Activated T-cell treated with anti-CD3 and anti-CD28 coated beads for 48 hours (primary cell): ENCODE measurements at places on chromosomes 5 and 9.

DNA sequence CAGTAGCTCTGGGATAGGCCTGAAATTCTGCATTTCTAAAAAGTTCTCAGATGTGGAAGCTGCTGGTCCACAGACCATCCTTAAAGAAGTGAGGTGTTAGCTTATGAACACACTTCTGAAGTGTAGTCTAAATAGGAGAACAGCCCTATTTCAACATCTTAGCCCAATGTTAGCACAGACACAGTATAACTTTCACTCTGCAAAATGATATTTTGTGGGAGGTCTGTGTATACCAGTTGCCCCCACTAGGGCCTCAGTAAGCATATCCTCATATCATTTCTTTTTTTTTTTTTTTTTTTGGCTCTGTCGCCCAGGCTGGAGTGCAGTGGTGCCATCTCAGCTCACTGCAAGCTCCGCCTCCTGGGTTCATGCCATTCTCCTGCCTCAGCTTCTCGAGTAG lies 7.5 kb upstream of the HABP4 start:
- DNase-seq, result no peak

DNA sequence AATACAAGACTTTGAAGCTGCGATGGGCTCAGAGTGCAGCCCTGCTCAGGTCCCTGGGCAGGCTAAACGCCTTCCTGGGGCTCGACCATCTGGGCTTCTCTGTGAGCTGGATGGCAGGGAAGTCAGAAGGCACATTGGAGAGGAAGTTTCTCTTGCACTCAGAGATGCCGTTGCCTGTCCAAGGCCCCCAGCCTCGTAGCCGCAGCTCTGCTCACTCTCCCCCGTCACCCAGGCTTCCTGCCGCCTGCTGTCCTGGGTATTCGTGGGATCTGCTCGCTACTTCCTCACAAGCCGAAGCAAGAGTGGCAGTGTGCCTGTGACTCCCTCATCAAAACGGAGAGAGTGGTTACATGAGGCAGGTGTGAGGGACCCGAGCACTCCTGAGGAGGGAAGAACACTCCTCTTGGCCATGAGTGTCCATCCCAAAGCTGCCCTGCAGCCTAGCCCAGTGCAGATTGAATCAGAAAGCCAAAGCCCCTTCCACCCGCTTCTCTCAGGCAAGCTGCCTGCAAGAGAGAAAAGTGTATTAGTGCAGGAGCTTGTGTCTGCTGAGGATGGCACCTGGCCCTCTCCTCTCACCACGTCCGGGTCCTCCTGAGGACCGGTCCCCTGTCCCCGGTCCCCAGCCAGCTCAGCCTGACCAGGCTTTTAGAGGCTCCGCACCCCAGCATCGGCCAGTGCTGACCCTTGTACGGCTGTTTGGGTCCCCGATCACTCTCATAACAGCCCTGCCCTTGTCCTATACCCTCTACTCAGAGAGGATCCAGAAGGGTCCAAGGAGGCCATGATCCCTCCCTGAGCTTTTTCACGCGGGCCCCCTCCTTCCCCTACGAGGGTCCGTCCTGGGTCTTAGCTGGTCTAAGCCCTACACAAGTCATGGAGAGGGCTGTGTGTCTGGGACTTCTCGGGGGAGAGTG lies 7.3 kb downstream of the FCN2 start:
- DNase-seq, result no peak

DNA sequence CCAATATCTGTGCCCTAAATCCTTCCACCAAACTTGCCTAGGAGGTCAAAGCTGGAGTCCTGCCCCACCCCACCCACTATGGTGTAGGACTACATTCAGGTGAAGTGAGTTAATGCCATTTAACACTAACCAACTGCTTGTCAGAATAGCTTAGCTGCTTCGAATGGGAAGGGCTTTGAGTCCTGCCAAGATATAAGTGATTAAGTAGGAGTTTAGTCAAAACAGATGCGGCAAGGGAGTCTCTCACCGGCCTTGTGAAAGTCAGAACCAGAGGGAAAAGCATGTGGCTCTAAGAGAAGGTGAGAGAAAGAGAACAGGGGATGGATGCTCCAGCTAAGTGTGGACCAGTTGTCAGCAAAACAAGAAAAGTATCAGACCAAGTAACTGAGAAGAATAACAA lies 132.6 kb downstream of the SPOCK1 start:
- no peak for DNase-seq

DNA sequence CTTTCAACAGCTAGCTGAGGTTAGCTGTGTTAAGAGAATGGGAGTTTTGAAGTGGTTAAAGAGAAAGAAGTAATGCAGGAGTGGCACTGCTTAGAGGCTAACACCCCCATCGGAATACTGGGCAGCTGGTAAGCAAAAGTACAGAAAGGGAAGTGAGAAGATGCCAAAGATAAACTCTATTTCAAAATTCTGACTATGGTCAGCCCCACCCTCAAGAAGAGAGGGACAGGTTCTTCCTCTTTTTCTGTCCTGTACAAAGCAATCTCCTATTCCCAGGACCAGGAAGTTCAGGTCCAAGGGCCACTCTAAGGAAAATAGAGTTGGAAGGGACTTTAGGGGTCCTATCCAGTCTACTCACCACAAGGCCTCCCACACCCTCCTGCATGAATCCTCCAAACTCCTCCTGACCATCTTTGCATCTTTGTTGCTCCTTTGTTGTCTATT lies 45.9 kb upstream of the JAK2 start:
- DNase-seq, result no peak

DNA sequence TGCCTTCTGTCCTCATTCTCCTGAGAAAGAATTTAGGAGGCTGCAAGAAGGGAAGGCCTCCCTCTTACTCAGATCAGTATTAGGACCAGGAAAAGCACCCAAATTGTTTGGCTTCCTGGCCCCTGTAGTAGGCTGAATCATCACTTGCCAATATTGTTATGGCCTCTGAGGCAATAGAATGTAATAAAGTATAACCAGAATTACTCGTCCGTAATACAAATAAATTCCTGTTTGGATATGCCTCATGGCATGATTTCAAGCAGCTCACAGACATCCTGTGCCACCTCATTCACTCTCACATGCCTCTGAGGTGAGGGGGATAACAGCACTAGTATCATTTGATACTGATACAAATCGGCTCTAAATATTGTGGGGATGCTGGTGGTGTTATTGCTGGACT lies 427.3 kb downstream of the ISL1 start:
- DNase-seq, result no peak

- DNase-seq, result no peak
Measured at GRCh38 chr5:112254303-112254702, 164.8 kb downstream of the EPB41L4A start.

GRCh38 chr5:154278908-154279307 lies 88.4 kb downstream of the GALNT10 start:
- DNase-seq, result no peak

DNA sequence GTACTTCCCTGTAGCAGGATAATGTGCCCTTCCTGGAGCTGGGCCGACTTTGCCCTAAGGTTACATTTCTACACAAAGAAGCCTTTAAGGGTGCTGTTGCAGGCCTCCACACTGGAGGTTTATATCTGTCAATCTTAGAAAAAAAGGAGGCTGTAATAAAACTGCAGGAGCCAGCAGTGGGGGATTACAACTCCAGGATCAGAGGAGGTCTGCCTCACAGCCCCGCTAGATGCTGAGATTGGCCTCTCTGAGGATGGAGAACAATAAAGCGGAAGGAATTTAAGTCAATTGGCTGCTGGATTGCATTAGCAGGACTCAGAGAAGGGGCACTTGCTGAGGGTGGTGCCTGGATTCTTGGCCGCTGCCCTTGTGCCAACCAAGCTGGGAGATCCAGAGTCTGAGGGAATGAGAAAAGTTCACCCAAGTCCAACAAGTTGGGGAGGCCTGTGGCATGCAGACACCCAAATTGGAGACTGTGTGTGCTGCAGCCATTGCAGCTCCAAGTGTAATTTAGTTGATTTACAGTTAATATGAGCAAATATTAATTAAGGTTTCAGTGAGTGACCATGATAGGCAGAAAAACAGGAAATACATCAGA lies 99.0 kb upstream of the SSBP2 start:
- no peak for DNase-seq

- DNase-seq, result no peak
Measured at GRCh38 chr9:105023788-105024187, 95.8 kb upstream of the ABCA1 start.

DNA sequence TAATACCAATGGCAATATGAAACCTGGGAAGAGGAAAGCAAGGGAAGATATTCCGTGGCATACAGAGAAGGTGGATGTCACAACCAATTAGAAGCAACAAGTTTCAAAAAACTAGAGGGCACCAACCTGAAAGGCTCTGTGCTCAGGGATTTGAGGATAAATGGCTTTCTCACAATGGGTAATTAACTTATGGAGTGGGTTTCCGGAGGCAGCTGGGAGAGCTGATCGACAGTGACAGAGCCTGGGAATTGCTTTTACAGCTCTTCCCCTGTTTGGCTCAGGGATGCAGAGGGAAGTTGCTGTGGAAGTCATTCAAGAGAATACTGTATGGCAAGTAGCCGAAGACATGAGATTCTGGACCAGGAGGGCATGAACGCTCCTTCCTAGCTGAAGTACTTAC lies 237.0 kb downstream of the KIF4B start:
- no peak for DNase-seq
